ENCODE measurements at places on chromosomes 7 and 10.
A peak's percentile ranks its signal among the peaks of the same experiment; 100 is the strongest.

GRCh38 chr7:45689797-45690761 is 115.9 kb downstream of the ADCY1 start:
- no peak for DNase-seq

DNA sequence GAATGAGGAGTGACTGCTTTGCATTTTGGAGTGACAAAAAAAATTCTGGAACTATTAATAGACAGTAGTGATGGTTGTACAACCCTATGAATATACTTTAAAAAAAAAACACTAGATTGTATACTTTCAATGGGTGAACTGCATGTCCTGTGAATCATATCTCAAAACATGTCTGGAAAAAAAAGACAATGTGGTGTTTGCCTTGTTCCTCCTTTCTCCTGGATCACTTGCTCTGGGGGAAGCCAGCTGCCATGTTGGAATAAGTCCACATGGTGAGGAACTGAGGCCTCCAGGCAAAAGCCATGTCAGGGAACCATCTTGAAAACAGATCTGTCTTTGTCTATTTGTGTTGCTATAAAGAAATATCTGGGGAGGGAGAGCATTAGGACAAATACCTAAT is 39.5 kb upstream of the YAE1 start:
- DNase-seq, result no peak

DNA sequence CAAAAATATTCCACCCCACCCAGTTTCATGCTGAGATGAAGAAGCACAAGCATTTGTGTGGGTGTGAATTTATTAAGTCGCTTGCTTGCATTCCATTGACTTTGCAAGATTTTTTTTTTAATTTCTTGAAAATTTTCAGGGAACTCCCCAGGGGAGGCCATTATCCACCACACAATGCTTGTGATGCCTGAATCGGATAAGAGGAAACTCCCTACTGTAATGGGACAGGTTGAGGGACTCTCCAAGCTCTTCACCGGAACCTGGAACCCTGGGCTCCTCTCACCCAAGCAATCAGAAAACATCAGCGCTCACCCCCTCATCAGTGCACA is 153.6 kb upstream of the ZMIZ1 start:
- DNase-seq, result no peak

- no peak for DNase-seq
Measured at GRCh38 chr10:112376396-112376790, 2.5 kb downstream of the ACSL5 start.

- DNase-seq, result no peak
Measured at GRCh38 chr7:66894463-66895080, 26.5 kb upstream of the TMEM248 start.

DNA sequence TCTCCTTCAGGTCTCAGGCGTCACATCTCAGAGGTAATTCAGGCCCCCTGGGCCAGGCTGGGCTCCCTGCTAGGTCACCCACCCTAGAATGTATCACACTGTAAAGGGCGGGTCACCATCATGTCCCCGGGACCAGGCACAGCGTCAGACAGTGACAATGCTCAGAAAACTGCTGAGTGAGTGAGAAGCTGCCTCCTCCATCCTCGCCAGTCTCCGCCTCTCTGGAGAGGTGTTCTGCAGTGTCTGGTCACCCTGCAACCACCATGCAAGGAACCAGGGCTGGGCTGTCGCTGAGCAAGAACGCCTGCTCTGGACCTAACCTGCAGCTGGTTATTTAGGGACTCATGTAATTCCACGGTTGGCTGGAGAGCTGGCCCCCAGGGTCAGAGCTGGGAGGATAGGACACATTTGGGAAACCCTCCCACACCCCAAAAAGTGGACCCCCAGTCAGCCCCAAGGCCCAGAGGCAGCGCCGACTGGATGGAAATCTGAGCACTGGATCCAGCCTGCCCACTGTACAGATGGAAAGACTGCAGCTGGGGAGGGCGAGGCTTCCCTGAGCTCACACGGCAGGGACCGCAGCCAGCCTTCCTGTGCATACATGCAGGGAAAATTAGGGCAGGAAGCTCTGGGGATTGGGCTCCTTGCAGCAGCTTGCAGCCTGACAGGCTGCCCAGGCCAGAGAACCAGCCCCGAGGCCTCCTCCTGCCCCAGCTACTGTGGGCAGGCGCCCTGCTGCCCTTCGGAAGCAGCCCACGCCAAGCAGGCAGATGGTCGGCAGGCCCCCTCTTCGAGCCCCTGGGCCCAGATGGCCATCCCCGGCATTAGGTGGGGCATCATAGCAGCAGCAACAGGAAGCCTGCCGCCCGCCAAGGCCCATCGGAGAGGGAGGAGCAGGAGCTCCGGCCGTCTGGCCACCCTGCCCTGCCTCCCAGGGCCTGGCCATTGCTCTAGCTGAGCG is 105.4 kb upstream of the ZMIZ1 start:
- DNase-seq, result no peak

DNA sequence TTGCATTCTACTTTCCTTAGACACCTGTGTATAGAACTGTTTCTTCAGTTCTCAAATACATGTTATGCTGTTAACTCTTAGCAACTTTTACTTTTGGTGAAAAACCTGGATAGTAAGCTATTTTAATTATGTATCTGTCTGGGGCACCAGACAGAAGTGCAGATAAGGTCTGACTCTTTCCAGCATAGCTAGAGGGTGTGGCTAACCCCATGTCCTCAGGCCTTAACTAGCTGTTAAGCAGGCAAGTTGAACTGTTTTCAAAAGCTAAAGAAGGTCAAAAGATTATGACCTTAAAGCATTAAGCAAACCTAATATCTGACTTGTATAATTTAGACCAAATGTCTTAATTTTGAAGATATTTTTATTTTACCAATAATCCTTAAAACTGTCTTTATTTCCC is 45.1 kb upstream of the INHBA start:
- no peak for DNase-seq

GRCh38 chr7:7768977-7769709 is 50.7 kb upstream of the RPA3 start:
- DNase-seq, result no peak

- no peak for DNase-seq
Measured at GRCh38 chr7:43363035-43363791, 219.7 kb upstream of the STK17A start.

- no peak for DNase-seq
Measured at GRCh38 chr10:94052866-94053791, 59.4 kb downstream of the PLCE1 start.

DNA sequence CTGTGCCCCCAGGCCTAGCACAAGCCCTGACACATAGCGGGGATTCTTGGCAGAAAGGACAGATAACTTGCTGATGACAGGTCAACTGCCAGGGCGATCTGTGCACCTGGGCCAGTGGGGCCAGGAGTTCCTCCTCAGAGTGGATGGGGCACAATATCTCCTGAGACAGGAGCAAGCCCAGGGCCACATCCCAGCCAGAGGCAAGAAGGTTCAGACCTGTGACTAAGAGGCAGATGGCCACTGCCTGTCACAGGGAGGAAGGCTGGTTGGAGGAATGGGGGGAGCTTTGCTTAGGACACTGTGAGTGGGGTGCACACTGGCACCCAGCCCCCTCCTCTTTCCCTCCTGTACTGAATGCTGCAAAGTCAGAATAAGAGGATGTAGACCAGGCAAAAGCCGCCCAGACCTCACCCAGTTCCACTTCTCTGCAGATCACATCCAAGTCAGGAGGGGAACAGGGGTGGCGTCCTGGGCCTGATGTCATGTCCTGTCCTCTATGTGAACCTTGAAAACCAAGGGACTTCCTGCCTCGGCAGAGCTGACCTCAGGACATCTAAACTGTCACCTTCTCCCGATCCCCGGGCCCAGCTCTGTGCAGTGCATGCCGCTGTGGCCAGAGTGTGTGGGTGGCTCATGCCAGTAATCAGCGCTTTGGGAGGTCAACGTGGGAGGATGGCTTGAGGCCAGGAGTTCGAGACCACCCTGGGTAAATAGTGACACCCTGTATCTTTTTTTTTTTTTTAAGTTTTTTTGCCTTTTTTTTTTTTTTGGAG is 1.3 kb downstream of the GUSB start:
- peak; percentile 65 for DNase-seq

- no peak for DNase-seq
Measured at GRCh38 chr7:133301444-133301843, 48.6 kb downstream of the EXOC4 start.

GRCh38 chr7:47579458-47579857 is 2.5 kb downstream of the TNS3 start:
- DNase-seq, result no peak

DNA sequence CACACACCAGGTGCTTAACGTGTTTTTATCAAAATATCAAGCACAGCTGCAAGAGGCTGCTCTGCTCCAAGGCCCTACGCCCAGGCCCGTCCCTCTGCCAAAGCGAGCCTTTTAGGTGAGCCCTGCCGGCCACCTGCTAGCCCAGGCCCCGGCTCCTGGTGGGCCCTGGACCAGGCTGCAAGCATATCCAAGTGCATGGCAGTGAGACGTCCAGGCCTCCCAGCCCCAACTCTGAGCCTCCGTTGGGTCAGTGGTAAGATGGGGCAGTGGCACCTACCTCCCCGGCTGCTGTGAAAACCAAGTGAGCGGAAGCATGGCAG is 136.2 kb downstream of the LHPP start:
- DNase-seq, result no peak

GRCh38 chr7:51111241-51111940 is 205.2 kb downstream of the COBL start:
- no peak for DNase-seq

DNA sequence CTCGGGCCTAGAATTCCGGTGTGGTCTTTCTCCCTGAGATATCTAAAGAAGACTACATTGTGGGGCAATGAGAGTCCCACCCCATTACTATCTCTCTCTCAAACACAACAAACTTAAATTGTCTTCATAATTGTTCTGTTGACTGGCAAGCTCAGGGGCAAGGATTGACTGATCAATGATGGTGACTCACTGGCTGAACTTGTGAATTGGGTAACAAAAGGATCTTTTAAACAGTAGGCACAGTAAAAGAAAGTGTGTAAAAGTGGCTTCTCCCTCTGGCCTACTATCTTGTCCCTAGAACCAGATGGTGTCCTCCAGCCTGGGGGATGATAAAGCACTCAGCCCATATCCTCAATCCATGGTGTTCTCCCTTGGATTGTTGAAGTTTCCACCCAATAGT is 63.1 kb upstream of the RAPGEF5 start:
- DNase-seq, result no peak

DNA sequence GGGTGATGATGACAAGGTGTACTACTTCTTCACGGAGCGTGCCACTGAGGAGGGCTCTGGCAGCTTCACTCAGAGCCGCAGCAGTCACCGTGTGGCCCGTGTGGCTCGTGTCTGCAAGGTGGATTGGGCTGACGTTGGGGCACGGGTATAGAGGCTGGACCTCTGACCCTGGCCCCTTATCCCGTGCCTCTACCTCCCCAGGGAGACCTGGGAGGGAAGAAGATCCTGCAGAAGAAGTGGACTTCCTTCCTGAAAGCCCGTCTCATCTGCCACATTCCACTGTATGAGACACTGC is 8.4 kb downstream of the MRPL43 start:
- DNase-seq, result no peak

DNA sequence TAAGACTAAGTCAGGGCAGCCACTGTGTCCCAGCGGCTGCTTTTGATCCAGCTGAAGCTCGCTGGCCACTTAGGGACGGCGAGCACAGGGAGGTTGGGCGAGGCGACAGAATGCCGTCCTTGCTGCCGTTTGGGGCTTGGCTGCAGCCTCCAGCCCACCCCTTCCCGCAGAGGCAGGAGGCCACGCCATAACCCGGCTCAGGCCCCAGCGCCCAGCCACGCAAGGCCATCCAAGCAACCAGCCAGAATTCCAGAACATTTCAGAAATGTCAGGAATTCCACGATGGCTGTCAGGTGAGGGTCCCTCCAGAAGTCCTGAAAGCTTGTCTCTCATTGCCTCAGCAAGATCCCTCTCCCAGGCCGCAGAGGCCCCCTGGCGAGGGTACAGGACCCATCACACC is 479.1 kb upstream of the FOXK1 start:
- DNase-seq, result no peak

- DNase-seq, result no peak
Measured at GRCh38 chr10:86976362-86977056, 8.2 kb downstream of the ADIRF start.

GRCh38 chr7:129841465-129841864 is 111.3 kb downstream of the UBE2H start:
- DNase-seq, result no peak

DNA sequence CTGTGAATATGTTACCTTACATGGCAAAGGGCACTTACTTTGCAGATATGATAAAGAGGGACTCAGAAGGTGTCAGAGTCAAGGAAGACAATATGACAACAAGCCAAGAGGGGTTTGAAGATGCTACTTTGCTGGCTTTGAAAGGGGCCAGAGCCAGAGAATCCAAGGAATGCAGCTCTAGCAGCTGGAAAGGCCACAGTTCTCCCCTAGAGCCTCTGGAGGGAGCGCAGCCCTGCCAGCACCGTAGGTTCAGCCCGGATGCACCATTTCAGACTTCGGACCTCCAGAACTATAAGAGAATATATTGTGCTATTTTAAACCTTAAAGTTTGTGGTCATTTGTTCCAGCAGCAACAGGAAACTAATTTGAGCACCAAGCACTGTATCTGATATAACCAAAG is 32.9 kb upstream of the WDR11 start:
- no peak for DNase-seq

GRCh38 chr7:151700586-151701165 is 176.2 kb downstream of the PRKAG2 start:
- DNase-seq, result no peak

- DNase-seq, result no peak
Measured at GRCh38 chr7:113936982-113937381, 18.2 kb upstream of the PPP1R3A start.

- no peak for DNase-seq
Measured at GRCh38 chr10:95181726-95182125, 12.3 kb upstream of the ACSM6 start.

GRCh38 chr10:63770523-63770922 is 249.3 kb downstream of the REEP3 start:
- DNase-seq, result no peak

DNA sequence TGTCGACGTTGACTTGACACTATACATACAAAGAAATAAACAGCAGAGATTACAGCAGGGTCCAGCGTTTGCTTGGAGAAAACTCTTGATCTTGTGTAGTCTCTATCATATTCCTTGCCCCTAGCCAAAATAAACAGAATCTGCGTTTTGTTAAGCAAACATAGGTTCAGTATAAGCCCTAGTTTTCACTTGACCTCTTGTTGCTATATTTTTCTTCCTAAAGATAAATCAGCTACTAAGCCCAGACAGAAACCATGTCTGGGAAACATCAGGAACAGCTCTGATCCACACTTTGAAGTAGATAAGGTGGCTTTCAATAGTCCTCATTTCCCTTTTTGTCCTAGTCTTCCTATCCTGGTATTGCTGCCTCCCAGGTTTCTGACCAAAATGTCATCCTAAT is 328.2 kb upstream of the MAGI2 start:
- DNase-seq, result no peak

DNA sequence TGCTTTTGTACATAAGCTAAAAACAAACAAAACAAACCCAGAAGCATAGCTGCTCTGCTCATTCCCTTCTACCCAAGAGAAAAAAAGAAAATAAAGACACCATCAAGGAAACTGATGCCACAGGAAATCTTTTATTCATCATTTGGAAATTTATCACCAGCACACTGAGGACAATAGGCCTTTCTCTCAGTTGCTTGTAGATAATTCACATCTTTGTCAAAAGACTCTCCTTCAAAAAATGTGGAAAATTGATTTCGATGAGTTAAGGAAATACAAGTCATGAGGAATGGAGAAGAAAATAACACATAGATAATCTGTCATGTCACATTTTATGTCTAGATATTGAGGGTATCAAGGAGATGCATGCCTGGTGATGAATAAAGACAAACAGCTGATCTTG is 53.5 kb downstream of the ZNF37A start:
- no peak for DNase-seq

All from CD4-positive, alpha-beta T cell treated with Interleukin-12 subunit alpha and Interleukin-12 subunit beta, for 1 hour (primary cell).